ENCODE measurements at places on chromosomes 16 and 17.

- DNase-seq: no peak
Observed at GRCh38 chr16:2979669-2980226, 498 bp downstream of the PKMYT1 start.

GRCh38 chr16:77191259-77191969 lies 424 bp downstream of the MON1B start:
- peak; percentile 7 for DNase-seq

DNA sequence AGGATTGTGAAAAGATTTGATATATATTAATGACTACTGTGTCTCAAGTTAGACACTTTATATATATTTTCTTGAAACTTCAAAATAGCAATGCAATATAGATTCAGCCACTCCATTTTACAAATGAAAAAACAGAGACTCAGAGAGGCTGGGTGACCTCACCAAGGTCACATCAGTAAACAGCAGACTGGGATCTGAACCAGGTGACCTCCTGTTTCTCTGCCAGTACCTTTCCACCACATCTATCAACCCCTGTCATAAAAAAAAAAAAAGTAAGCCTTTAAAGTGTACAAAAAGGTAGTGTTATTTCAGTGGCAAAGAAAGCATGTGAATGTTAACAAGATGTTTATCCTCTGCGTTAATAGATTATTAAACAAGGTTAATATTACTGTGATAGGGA lies 466.5 kb upstream of the DYNLRB2 start:
- DNase-seq: no peak

GRCh38 chr17:82487910-82488309 lies 29.4 kb downstream of the NARF start:
- no peak for DNase-seq

GRCh38 chr16:5463820-5464219 lies 366.2 kb upstream of the EEF2KMT start:
- DNase-seq: no peak

DNA sequence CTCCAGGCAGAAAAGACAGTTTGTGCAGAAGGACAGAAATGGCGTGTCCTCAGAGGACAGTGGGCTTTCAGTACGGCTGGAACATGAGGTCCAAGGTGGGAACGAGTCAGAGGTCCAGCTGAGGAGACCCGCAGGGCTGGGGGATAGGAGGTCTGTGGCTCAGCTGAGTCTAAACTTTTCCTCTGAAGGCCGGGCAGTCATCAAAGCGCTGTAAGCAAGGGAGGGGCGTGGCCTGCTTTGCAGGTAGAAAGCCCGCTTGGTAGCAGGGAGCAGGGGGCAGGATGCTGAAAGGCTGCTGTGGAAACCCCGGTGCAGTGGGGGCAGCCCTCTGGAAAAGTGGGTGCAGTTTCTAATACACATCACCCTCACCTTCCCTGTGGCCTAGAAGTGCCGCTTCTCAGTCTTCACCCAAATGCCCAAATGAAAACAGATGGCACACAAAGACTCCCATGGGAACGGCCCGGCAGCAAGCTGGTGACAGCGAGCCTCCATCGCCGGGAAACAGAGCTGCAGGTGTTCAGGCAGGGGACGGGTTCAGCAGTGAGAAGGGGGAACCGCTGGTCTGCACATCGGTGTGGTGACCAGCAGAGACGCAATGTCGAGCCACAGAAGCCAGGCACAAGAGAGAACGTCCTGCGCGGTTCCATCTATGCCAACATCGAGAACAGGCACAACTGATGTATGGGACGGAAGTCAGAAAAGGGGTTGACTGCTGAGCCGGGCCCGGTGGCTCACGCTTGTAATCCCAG lies 12.2 kb upstream of the OSGIN1 start:
- no peak for DNase-seq

GRCh38 chr17:65609749-65610148 lies 48.3 kb upstream of the AXIN2 start:
- DNase-seq: no peak

DNA sequence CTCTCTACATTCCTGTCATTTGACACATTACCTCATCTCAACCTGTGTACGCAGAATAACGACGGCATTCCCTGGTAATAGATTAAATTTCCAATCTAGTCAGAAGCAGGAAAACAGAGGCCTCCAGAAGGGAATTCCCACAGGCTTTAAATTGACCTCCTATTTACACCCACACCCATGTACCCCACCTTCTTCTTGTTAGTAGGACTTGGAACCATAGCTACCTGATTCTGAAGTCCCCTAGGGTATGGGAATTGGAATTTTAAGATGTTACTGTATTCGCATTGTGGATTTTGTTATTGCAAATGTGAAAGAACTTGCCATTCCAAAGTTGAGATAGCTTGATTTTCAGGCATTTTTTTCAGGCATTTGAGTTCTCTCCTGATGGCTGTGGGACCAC lies 377.5 kb upstream of the DYNLRB2 start:
- no peak for DNase-seq
